ENCODE measurements at places on chromosomes 2 and 18.

DNA sequence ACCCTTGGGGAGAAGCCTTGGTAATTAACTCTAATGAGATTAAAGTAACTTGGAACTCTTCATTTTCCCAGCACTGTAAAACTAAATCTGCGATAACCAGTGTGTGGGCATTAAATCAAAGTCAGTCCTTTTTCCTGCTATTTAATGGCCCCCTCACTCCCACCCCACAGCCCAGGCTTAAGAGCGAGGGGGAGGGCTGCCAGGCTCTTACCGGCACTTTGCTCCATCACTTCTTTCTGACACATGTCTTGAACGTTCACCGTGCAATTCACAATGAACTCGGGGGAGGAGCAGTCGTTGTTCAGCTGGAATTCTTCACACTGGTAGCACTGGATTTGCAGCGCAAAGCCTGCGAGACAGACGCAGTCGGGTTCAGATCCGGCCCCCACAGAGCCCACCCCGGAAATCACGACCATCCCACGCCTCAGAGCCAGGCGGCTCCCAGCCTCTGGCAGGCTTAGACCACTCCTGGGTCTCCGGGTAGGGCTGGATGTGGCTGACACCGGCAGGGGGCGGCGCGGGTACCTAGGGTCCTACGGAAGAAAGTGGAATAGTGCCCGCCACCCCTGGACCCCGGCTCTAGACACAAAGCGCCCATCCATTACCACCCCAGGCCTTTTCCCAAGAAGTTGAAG, 1.7 kb downstream of the LYPD1 start:
- no peak for DNase-seq

- no peak for DNase-seq
These were observed 380.8 kb upstream of the ACVR2A start for GRCh38 chr2:147463881-147464520.

GRCh38 chr2:240233885-240234502, 93.5 kb upstream of the OTOS start:
- no peak for DNase-seq

- no peak for DNase-seq
These were observed 554.4 kb upstream of the MEX3C start for GRCh38 chr18:51751901-51752300.

- no peak for DNase-seq
These were observed 116.7 kb upstream of the COPS8 start for GRCh38 chr2:236968880-236969534.

- no peak for DNase-seq
These were observed 1.6 kb downstream of the PLCL1 start for GRCh38 chr2:197805715-197806633.
